ENCODE measurements at places on chromosomes 5 and 9. TPM values are rescaled to one million over a fixed set of nuclear protein-coding genes. Genes with fewer than 3 reads are reported as not detected.

OMD gene
- total RNA-seq: under 0.01 TPM

DMRT3 gene
- total RNA-seq: not detected

ELOVL7 gene
- total RNA-seq: not detected

NUTM2F gene
- not detected for total RNA-seq

ADGRV1 gene
- under 0.01 TPM for total RNA-seq

NR4A3 gene
- under 0.01 TPM for total RNA-seq

INPP5E gene
- total RNA-seq: 15.3 TPM

PPP2R2B gene
- not detected for total RNA-seq

TAS2R1 gene
- not detected for total RNA-seq

EIF4E1B gene
- total RNA-seq: not detected

F12 gene
- 0.57 TPM for total RNA-seq

PTGS1 gene
- 5.2 TPM for total RNA-seq

IFNA13 gene
- total RNA-seq: not detected

CER1 gene
- not detected for total RNA-seq

IL3 gene
- total RNA-seq: not detected

NR6A1 gene
- total RNA-seq: 1.1 TPM

GDNF gene
- not detected for total RNA-seq
